Naive thymus-derived CD4-positive, alpha-beta T cell (primary cell): ENCODE measurements at places on chromosomes 1 and 21. TPM values are rescaled to one million over a fixed set of nuclear protein-coding genes. Genes with fewer than 3 reads are reported as not detected.

Gene CHODL
- total RNA-seq = not detected

Gene CCDC181
- total RNA-seq = not detected

Gene GJC2
- total RNA-seq = 3.3 TPM

Gene CELA3A
- total RNA-seq = not detected

Gene FCRL4
- total RNA-seq = not detected

- no peaks in the 10 kb centered on the region for H3K4me1 ChIP-seq
- no peak overlapping the region for H3K4me3 ChIP-seq
- DNase-seq = no peak
Observed at GRCh38 chr1:119448127-119448511, 33.2 kb downstream of the HSD3B2 start.

GRCh38 chr1:52792036-52792435 lies 50.5 kb upstream of the ZYG11A start:
- H3K4me1 ChIP-seq = no peaks in the 10 kb centered on the region
- H3K27ac ChIP-seq = no peak overlapping the region
- no peaks in the 10 kb centered on the region for H3K27me3 ChIP-seq
- peaks cover 36% of the 10 kb centered on the region for H3K36me3 ChIP-seq
- no peak overlapping the region for H3K4me3 ChIP-seq
- no peak for DNase-seq

GRCh38 chr21:44505673-44506278 lies 34.2 kb downstream of the KRTAP10-1 start:
- no peak overlapping the region for H3K4me3 ChIP-seq
- no peak overlapping the region for H3K27ac ChIP-seq
- H3K36me3 ChIP-seq = no peaks in the 10 kb centered on the region
- peaks cover 7% of the 10 kb centered on the region for H3K4me1 ChIP-seq

GRCh38 chr1:24110642-24111261 lies 1.2 kb downstream of the MYOM3 start:
- no peak overlapping the region for H3K27ac ChIP-seq
- no peak for DNase-seq
- no peaks in the 10 kb centered on the region for H3K4me1 ChIP-seq
- no peaks in the 10 kb centered on the region for H3K27me3 ChIP-seq
- no peaks in the 10 kb centered on the region for H3K36me3 ChIP-seq
- H3K4me3 ChIP-seq = no peak overlapping the region

GRCh38 chr1:151721788-151722510 lies 627 bp downstream of the RIIAD1 start:
- peak overlapping the region; percentile 67 for H3K4me3 ChIP-seq
- no peak for DNase-seq
- peaks cover 3% of the 10 kb centered on the region for H3K27me3 ChIP-seq
- no peak overlapping the region for H3K27ac ChIP-seq

GRCh38 chr1:71919811-71920509 lies 362.4 kb downstream of the NEGR1 start:
- H3K4me1 ChIP-seq = no peaks in the 10 kb centered on the region
- H3K4me3 ChIP-seq = no peak overlapping the region
- no peak overlapping the region for H3K27ac ChIP-seq
- no peak for DNase-seq
- H3K36me3 ChIP-seq = no peaks in the 10 kb centered on the region

DNA sequence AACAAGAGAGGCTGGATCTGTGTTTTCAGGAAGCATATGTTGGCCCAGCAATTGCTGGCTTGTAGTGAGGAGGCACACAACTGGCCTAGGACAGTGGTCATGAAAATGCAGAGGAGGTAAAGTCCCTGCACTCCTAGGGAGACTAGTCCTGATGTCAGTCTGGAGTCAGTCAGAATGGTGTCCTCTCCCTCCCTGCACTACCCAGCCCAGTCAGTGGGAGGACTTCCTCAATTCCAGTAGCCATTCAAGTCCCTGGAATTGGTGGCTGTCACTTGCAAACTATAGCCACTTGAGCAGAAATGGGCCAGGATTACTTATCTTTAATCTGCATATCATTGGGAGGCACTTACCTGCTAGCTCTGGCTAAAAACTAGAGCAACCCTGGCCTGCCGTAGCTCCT lies 18.6 kb downstream of the NDUFS5 start:
- H3K27me3 ChIP-seq = no peaks in the 10 kb centered on the region
- H3K36me3 ChIP-seq = no peaks in the 10 kb centered on the region
- DNase-seq = no peak

- H3K36me3 ChIP-seq = no peaks in the 10 kb centered on the region
- DNase-seq = peak; percentile 20
- no peak overlapping the region for H3K4me3 ChIP-seq
- H3K27ac ChIP-seq = no peak overlapping the region
- peaks cover 5% of the 10 kb centered on the region for H3K4me1 ChIP-seq
- H3K27me3 ChIP-seq = peaks cover 5% of the 10 kb centered on the region
Observed at GRCh38 chr1:21508580-21509350, 458 bp upstream of the ALPL start.

- no peaks in the 10 kb centered on the region for H3K36me3 ChIP-seq
- H3K27me3 ChIP-seq = no peaks in the 10 kb centered on the region
- H3K4me1 ChIP-seq = peaks cover 4% of the 10 kb centered on the region
- H3K27ac ChIP-seq = no peak overlapping the region
Observed at GRCh38 chr1:100616121-100616621, 78.2 kb downstream of the GPR88 start.

GRCh38 chr1:25673962-25674806 lies 57.6 kb downstream of the MAN1C1 start:
- H3K36me3 ChIP-seq = no peaks in the 10 kb centered on the region
- no peak overlapping the region for H3K4me3 ChIP-seq
- peak overlapping the region; percentile 50 for H3K27ac ChIP-seq
- no peak for DNase-seq
- no peaks in the 10 kb centered on the region for H3K27me3 ChIP-seq

- H3K36me3 ChIP-seq = no peaks in the 10 kb centered on the region
- no peak for DNase-seq
- no peak overlapping the region for H3K4me3 ChIP-seq
- no peaks in the 10 kb centered on the region for H3K4me1 ChIP-seq
Observed at GRCh38 chr1:46393510-46393909, 607 bp upstream of the FAAH start.
